HAP-1 (cell line): ENCODE measurements at places on chromosomes 16 and 17.

- DNase-seq, result no peak
These were observed 19.9 kb upstream of the C16orf87 start for GRCh38 chr16:46850619-46851555.

GRCh38 chr17:5364156-5364555 lies 55.3 kb downstream of the NUP88 start:
- no peak for DNase-seq

DNA sequence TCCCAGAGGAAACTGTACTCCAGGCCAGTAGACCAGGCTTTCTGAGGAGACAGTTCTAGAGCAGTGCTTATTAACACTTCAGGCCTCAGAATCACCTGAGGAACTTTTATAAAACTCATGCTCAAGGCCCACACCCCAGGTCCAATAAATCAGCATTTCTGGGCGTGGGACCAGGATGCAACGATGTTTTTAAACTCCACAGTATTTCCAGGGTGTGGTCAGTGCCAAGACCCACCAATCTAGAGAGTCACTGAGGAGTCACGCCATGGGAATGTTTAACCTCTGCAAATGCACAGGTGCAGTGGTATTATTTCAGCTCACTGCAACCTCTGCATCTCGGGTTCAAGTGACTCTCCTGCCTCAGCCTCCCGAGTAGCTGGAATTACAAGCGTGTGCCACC lies 3.9 kb upstream of the TRPV1 start:
- no peak for DNase-seq

DNA sequence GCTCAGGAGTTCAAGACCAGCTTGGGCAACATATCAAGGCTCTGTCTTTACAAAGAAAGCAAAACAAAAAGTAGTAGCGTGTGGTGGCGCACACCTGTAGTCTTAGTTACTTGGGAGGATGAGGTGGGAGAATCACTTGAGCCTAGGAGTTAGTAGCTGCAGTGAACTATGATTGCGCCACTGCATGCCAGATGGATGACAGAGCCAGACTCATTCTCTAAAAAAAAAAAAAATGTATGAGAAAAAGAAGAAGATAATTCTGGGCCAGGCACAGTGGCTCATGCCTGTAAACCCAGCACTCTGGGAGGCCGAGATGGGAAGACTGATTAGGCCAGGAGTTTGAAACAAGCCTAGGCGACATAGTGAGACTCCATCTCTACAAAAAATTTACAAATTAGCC lies 28.5 kb downstream of the STAT5B start:
- no peak for DNase-seq

- DNase-seq, result no peak
These were observed 37.8 kb upstream of the ULK2 start for GRCh38 chr17:19905502-19905901.

GRCh38 chr17:18185391-18185790 lies 1.8 kb downstream of the ALKBH5 start:
- DNase-seq, result peak; percentile 54

GRCh38 chr16:2471016-2471652 lies at the start of gene NTN3:
TSS of gene NTN3 (plus strand) at chr16:2471297. CDS start at chr16:2471702, 405 bp downstream.
- DNase-seq, result peak; percentile 26

DNA sequence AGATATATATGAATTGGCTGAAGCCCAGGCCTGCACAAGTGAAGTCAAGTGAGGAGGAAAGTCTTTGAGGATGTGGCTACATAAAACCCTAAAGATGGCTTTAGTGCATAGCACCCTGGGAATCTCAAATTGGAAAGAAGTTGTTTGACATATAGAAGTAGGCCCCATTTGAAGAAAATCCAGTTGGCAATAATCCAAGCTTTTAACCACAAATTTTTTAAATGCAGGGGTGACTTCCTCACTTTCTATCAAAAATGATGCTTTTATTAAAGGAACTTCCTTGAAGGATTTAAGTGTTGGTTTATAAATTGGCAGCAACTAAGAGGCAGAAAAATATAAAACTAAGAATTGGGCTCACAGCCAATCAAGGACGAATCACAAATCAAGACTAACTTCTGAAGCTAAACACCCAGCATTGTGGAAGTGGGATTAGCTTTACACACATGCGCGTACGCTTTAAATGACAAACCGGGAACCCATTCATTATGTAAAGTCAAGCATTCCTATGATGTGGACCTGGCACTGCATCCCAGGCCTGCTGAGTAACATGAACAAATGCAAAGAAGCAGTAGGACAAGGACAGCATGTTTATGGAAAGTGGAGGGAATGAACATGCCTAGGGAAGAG lies 63.3 kb downstream of the NOG start:
- DNase-seq, result no peak

DNA sequence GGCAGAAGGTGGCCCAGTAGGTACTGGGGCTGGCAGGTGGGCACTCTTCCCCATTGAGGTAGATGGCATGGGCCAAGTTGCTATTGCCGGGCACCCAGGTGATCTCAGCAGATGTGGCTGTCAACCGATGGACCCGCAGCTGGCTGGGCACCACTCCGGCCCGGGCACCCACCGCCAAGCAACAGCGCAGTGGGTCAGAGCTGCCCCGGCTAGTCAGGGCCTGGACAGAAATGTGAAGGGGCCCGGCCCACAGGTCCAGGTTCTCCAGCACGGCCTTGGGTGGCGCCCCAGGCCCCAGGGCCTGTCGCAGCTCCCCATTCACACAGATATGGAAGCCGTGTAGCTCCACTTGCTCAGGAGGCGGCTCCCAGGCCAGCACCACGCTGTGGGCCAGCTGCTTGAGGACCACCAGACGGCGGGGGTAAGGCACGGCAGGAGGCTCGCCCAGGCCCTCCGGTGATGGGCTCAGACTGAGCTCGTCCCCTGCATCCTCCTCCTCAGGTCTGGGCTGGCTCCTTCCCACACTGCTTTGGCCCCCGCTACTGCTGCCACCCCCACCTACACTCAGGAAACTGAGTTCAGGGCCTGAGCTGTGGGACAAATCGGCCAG lies 16.5 kb downstream of the TSPOAP1 start:
- no peak for DNase-seq

GRCh38 chr17:55825213-55825612 lies 74.4 kb downstream of the PCTP start:
- DNase-seq, result no peak

GRCh38 chr17:50059759-50060273 lies 3.9 kb downstream of the ITGA3 start:
- DNase-seq, result no peak

DNA sequence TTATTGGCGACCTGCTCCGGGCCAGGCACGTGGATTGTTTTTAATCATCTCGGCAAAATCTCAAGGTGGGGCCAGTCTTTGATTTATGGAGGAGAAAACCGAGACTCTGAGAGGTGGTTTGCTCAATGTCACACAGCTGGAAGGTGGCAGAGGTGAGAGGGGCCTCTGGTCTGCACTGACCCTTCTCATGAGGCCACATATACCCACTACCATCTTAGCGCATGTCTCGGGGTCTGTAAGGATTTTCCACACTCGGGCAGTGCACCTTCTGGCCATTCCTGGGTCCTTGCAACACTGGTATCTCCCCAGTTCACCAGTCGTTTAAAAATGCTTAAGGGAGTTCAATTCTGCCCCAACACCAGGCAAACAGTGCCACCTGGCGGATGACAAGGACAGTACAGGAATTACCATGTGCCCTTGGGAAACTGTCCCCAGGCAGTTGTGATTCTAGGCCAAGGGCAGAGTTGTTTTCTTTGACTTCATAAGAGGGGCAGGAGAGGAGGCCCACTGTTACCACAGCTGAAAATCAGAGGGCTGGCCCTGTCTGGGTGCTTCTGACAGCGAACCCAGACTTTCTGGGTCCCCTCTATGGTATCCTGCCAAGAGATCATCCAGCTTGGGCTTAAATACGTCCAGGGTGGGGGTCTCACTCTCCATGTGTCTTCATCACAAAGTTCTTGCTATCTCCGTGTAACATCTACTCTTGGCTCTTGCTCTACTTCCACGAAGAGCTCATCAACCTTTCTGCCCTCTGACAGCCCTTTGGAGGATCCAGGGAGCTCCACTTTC lies 39.4 kb upstream of the RAI1 start:
- peak; percentile 84 for DNase-seq

- DNase-seq, result no peak
These were observed 3.9 kb upstream of the PHAF1 start for GRCh38 chr16:67105881-67106280.

GRCh38 chr17:75909051-75909811 lies 4.5 kb upstream of the MRPL38 start:
- no peak for DNase-seq

DNA sequence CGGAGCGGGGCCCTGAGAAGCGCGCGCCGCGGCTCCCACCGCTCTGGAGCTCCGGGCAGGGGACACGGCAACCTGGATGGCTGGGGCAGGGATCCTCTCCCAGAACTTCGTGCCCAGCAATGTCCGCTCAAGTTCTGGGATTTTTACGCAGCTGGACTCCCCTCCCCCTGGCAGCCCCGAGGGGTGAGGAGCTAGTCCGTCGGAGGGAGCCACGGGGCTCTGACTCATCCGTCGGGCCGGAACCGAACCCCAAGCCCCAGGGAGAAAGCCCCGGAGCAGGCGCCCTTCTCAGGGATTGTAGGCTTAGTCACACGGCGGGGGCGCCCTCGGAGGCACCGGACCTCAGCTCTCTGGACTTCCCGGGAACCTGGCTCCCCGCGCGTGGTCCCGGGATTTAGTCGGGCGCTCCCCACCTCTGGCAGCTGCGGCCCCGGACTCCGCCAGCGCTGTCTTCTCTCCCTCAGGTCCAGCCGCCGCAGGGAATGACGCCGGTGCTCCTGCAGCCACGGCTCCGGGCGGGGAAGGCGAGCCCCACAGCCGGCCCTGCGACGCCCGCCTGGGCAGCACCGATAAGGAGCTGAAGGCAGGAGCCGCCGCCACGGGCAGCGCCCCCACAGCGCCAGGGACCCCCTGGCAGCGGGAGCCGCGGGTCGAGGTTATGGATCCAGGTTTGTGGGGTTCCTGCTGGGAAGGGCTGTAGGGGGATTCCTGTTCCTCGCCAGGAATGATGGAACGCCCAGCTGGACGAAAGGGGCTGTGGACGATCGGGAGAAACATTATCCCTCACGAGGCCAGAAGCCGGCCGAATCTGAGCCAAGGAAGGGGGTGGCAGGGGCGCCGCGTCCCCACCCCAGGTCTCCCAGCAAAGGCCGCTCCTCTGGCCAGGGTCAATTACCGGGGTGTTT lies 830 bp downstream of the SPHK1 start:
- no peak for DNase-seq

DNA sequence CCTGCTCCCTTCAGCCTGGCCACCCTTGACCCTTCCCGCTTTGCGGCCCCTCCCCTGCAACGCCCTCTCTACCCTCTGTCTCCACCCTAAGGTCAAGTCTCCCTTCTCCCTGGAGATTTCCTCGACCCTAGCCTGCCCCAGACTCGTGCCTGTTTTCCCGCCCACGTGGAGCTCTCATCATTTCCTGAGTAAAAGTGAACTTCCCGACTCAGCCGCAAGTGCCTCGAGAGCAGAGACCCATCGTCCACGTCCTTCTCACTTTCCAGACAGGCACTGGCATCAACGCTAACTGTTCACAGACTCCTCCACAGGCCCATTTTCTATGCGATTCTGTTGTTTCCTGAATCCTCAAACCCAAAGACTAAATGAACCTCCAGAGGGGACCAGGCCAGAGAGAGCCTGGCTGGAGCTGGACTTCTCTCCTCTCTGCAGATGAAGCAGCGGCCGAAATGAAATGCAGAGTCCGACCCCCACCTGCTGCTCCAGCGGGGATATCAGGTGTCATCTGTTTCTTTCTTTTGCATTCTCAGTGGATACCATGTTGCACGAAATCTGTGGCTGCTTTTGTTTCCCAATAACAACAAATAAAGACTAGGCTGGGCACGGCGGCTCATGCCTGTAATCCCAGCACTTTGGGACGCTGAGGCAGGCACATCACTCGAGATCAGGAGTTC lies 52.5 kb downstream of the RTN4RL1 start:
- DNase-seq, result no peak

DNA sequence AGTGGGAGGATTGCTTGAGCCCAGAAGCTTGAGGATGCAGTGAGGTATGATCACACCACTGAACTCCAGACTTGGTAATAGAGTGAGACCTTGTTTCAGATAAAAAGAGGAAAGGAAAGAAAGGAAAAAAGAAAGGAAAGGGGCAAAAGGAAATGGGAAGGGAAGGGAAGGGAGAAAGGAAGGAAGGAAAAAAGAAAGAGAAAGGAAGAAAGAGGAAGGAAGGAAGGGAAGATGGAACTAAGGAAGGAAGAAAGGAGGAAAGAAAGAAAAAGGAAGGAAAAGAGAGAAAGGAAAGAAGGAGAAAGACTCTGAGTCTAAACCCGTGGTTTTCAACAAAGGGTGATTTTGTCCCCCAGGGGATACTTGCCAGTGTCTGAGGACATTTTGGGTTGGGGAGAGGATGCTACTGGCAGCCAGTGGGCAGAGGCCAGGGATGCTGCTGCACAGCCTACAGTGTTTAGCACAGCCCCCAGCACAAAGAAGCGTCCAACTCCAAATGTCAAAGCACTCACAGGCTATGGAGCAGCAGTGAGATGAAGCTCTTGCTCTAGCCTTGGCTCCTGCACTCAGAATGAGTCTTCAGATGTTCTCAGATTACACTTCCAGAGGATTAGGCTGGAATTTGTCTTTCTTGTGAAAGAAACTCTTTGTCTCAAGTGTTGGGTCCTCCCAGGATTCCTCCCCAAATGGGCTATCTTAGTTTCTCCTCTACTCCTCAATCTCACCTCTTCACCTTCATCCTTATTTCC lies 64.2 kb downstream of the BMERB1 start:
- DNase-seq, result no peak

DNA sequence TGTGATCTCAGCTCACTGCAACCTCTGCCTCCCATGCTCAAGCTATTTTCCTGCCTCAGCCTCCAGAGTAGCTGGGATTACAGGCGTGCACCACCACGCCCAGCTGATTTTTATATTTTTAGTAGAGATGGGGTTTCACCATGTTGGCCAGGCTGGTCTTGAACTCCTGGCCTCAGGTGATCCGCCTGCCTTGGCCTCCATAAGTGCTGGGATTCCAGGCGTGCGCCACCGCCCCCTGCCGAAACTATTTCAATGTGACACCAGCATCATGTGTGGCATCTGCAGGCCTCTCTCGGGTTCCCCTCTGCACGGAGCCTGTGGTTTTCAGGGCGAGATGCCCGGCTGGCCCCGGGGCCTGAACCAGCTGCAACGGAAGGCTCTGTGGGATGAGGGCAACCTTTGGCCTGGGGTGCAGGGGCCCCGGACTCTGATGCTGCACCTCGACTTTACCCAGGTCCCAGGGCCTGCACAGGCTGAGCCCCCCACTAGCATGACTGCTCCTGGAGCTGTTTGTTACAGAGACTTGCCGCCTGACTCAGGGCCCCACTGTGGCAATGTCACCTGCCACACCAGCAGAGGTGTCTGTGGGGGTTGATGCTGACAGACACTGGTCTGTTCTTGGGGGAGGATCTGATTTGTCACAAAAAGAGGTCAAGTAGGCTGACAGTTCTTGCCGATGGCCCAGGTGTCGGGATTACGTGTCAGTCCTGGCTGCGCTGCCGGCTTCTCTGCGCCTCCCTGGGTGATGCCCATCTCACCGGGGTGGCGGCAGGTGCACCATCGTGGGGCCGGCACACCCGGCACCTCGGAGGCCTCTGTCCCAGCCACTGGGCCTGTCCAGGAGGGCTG lies 8.6 kb upstream of the TEX19 start:
- DNase-seq, result peak; percentile 60
